ENCODE measurements at places on chromosomes 11 and 22.

DNA sequence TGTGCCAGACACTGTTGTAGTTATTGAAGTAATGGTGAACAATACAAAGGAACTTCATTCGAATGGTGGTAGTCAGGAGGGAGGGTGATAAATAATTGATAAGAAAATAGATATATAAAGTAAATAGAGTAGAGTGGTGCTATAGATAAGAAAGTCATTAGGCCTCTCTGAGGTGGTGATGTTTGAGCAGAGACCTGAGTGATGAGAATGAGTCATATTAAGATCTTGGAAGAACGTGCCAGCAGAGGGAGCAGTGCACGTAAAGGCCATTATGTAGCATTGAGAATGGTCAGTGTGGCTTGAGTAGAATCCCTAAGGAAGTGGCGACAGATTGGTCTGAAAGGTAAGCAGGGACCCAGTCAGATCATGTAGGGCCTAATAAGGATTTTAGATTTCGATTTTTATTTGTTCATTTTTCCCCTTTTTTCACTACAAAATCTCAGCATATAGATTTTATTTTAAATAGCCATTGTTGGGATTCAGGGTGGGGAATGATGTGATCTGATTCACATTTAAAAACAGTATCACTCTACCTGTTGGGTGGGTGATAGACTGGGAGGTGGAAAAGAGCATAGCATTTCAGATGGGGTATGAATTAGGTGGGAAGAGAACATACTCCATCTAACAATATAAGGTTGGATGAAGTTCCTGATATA, 44.7 kb downstream of the CCDC90B start:
- DNase-seq, result peak; percentile 60

DNA sequence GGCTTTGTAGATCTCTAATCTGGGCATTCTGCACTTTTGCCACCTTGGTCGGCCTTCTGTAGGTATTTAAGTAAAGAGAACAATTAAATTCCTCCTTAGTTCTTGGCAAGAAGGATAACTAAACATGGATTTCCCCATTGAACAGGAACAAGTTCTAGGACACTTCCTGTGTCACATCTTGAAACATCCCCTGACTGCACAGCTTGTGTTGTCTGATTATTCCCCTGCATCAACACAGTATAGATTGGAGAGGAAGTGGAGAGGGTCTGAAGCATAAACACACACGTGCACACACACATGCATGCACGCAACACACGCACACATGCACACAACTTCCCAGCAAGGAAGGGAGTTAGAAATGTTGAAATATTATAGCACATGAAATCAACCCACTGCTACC, 8.6 kb downstream of the ISX start:
- no peak for DNase-seq

- no peak for DNase-seq
Observed at GRCh38 chr22:31250740-31251600, 38.9 kb downstream of the LIMK2 start.

- no peak for DNase-seq
Observed at GRCh38 chr11:85965202-85965601, 103.7 kb downstream of the PICALM start.

DNA sequence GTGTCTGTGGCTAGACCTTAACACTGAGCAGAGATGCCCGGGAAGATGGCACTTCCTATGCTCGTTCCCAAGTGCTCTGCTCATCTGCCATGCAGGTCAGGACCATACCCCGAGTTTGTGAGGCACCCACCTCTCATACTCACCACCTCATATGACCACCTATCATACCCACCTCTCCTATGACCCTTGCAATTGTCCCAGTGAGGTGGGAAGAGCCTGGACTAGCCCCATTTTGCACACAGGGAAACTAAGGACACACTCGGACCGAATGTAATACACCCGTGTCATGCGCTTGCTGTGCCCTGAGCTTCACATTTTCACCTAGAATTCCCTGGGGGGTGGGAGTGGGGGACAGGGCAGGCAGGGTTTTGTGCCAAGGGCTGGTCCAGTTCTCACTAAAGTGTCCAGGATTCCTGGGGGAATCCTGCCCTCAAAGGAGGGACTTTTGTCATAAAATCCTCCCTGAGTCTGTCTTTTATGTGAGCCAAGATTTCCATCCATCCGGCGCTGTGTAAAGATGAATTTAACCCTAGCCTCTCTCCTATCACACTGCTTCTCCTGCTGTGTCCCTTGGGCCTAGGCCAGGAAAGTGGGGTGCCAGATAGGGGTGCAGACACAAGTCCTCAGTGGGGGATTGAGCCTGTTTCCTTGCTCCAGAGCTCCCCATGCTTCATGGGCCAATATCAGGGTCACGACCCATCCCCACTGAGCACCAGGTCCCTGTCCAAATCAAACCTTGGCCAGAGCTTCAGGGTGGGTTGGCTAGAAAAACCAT, 20.0 kb downstream of the TPBGL start:
- no peak for DNase-seq

GRCh38 chr11:27858866-27859265, 158.6 kb upstream of the BDNF start:
- no peak for DNase-seq

DNA sequence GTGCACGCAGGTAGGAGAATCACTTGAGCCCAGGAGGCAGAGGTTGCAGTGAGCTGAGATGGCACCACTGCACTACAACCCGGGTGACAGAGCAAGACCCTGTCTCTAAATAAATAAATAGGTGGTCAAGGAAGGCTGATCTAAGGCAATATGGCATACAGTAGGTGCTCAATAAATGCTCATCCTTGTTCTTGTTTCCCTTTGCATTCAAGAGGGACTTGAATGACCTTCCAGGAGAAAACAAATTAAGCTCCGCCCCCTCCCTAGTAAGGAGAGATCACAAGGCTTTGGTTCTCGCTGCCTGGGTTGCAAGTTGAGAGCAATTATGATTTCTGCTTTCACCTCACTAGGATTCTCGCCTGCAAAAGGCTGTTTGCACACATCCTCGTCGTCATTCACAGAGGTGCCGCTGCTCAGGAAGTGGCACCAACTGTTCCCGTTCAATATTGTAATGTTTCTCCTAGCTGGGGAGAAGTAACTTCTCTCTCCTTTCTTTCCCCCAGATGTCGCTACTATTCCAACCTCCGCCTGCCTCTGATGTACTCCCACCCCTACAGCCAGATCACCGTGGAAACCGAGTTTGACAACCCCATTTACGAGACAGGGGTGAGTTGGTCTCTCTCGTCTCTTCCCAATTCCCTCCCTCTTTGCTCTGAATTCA, 51.8 kb upstream of the ASPHD2 start:
- DNase-seq, result no peak

DNA sequence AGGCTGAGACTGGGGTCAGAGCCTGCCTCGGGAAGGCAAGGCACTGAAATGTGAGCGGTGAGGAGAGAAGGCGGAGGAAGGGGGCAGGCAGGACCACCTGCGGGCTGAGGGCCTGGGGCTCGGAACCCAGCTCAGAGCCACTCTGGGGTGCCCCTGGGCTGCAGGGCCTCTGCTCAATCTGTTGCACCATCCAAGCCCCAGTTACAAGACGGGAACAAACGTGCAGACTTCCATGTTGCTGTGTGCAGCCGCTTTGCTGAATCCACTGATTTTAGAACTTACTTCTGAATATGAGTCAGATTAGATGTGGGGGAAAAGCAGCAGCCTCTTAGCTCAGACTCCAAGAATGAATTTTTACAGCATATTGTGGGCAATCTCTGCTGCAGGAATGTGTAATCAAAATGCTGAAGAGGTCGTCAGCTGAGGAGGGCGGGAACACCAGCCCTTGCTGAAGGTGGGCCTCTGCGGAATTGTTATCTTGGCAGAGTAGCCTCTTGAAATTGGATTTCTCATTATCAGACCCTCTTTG, 21.6 kb downstream of the PARVG start:
- DNase-seq, result no peak

GRCh38 chr11:123073343-123074057, 11.6 kb upstream of the HSPA8 start:
- DNase-seq, result no peak

- DNase-seq, result no peak
Observed at GRCh38 chr11:680970-681369, 14.1 kb downstream of the DEAF1 start.

GRCh38 chr11:20363149-20363499, 390 bp upstream of the HTATIP2 start:
- no peak for DNase-seq

DNA sequence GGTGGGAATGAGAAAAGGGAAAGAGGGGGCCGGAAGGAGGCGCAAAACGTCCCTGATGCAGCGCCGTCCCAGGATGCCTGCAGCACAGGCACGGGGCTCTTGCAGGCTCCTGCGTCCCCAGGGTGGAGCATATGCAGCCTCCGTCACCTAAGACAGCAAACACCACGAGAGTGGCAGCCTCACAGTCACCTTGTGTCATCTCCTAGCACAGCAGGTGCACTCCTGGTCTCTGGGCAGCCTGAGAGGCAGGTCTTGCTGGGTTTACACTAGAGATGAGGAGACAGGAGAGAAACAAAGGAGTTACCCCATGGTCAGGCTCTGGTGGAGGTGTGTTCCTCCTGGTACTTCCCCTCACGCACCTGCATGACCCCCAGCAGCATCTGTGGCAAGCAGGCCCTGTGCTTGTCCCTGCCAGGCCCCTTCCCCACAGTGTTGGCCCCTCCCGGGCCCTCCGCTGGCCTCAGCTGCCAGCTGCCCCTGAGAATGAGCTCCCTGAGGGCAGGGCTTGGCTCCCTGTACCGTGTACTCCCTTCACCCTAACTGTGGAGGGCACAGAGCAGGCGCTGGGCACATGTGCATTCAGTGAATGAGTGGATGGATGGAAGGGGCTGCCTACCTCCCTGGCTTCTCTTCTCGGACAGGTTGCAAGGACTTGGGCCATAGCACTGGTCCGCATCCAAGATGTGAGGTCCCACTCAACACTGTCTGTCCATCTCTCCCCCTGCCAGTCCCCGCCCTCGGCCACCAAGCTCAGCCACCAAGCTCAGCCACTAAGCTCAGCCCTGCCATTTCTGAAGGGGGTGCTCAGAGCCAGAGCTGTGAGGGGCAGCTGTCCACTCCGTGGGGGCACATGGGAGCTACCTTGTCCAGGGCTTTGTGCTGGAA, 988.6 kb downstream of the BRD1 start:
- no peak for DNase-seq

DNA sequence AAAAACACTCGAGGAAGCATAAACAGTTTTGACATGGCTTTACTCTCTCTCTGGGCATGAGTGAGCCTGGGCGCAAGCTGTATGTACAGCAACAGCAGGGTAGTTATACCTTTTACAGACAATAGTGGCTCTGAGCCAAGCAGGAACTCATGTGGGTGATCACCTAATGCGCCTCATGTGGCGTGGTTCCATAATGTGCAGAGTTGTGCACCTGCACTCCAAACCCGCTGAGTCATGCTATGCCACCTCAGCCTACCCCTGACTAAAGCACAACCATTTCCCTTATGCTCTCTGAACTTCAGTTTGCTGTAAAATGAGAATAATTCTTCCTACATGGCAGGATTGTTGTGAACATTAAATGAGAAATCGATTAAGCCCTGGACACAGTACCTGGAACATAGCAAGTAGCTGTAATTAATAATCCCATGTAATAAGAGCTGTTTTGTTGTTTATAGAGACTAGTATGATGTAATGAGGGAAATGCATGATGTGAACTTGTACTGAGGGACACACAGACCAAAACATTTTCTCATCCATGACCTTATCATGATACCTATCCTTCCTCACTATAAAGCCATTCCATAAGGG, 71.6 kb downstream of the CCDC34 start:
- DNase-seq, result no peak

DNA sequence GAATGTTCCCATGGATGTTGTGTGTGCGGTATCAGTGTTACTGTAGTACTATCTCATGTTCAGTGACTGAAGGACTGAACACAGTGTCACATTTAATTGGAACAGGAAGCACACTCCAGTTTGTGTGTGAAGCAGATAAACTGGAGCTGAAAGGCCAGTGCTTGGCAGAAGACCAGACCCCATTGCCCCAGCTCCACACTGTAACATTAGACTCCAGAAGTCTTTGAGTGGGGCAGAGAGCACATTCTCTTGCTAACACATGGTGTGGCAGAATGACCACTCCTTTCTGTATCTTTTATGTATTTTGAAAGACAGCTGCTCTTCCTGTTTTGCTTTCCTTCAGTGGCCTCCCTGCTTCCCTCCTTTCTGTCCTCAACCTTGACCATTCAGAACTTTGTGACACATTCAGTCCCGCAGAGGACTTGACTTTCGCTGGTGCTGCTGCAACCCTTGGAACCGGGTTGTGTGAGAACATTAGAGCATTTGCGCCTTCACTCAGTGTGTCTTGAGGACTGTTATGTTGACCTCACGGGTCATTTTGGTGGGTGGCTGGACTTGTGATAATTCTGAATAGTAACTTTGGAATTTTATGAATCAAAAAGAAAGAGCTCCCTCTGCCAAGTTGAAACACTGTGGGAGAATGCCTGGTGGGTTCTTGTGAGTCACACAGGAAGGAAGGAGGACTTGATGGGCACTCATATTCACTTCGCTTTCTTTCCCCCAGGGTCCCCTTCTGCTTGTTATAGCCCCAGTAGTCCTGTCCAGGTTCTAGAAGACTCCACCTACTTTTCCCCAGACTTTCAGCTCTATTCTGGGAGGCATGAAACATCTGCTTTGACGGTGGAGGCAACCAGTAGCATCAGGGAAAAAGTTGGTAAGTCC, 26.4 kb downstream of the AMOTL1 start:
- DNase-seq, result peak; percentile 74

DNA sequence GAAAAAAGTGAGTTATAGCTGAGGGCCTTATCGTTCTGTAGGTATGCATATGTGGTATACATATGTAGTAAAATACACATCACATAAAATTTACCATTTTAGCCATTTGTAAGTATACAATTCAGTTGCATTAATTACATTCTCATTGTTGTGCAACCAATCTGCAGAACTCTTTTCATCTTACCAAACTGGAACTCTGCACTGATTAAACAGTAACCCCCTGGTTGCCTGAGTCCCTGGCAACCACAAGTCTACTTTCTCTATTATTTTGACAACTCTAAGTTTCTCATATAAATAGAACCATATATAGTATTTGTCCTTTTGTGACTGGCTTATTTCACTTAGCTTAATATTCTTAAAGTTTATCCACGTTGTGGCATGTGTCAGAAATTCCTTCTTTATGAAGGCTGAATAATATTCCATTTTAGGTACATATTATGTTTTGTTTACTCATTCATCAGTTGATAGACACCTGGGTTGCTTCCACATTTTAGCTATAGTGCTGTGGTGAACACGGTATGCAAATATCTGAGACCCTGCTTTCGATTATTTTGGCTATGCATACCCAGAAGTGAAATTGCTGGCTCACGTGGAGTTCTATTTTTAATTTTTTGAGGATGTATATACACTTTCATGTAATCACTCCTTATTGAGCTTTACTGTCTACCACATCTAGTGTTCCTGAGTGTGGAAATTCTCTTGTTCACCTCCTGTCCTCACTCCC, 1.6 kb upstream of the DDX10 start:
- no peak for DNase-seq

GRCh38 chr11:60390419-60390818, 5.8 kb upstream of the MS4A14 start:
- DNase-seq, result no peak

GRCh38 chr11:96338910-96339705, 3.9 kb downstream of the MAML2 start:
- no peak for DNase-seq

- peak; percentile 44 for DNase-seq
Observed at GRCh38 chr22:45863981-45864751, 112.8 kb downstream of the WNT7B start.
